Iris pigment epithelial cell (primary cell): ENCODE measurements at places on chromosomes 2 and 18.

DNA sequence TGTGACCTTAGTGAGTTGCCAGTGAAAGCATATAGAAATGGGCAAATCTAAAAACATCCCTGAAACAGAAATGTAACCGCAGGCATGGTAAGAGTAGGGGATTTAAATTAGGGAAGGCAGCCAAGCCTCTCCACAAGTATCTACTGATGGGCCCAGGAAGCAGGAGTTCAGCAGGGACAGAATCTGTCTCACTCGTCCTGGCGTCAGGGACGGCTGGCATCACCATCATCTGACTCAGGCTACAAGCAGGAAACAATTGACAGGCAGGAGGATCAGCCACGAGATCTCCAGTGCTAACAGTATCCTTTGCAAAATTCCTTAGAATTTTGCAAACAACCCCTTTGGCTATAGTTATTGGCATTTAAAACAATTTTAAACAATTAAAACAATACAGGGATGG lies 61.3 kb downstream of the SMAD4 start:
- no peak for DNase-seq

DNA sequence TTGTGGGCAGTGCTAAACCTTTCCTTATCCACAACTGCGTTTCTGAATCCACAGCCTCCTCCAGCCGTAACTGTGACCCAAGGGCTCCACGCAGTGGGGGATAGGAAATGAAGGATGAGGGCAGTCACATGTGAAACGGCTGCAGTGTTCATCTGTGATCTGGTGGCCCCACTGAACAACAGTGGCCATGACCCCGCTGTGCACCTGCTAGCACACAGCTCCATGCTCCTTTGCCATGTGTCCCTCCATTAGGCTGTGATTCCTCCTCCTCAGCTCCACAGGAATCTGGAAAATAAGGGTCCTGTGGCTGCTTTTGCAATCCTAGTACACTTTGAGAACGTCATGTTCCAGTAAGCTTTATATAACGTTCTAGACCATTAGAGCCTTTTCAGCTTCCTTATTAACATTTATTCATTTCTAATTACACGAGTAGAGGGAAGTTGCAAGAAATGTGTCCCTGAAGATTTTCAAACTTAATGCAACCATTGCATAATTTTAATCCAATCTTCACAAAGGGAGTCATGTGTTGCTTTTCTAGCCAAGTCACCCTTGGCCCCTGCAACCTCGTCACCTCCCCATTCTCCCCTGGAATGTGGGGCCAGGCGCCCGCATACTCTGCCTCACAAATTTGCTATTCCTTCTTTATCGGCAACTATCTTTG lies 7.1 kb upstream of the NAPG start:
- peak; percentile 32 for DNase-seq

DNA sequence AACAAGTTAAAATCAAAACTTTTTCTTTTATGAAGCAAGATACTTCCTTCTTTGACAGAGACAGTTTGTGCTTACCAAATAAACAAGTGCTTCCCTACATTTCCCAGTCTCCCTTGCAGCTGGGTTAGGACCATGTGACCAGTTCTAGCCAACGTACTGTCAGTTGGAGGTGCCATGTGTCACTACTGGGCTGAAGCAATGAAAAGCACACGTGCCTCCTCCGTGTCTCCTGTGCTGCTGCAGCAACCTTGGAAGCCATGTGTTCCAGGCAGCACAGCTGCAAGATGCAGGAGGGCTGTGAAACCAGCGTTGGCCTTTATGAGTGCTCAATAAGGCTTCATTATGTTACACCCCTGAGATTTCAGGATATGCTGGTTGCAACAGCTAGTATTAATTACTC lies 93.2 kb downstream of the DHRS9 start:
- DNase-seq, result no peak

- no peak for DNase-seq
Observed at GRCh38 chr2:9883897-9884296, 40.6 kb downstream of the TAF1B start.

GRCh38 chr18:73110307-73110706 lies 242.5 kb upstream of the NETO1 start:
- DNase-seq, result no peak

DNA sequence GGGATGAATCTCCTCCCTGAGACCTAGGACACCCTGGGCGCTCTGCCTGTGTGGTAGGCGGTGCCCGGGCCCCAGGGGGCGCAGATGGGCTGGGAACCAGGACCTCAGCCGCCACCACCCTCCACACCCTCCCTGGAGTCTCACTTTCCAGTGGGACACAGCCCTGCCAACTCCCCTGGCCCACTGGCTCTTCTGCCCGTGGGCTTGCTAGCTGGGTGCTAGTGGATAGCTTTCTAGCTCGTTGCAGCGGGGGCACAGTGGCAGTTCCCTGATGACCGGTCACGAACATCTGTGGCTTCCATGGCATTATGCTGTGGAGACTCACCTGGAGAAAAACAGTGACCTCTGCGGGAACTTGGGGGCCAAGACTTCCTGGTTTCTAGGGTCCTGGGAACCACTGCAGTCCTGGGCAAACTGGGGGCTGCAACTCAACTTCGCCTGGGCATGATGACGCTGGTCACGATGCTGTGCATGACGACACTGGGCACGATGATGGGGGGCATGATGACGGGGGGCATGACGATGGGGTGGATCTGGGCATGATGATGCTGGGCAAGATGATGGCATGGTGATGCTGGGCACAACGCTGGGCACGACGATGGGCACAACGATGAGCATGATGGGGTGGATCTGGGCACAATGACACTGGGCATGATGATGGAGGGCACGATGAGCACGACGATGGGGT lies 31.0 kb upstream of the ALLC start:
- DNase-seq, result no peak

DNA sequence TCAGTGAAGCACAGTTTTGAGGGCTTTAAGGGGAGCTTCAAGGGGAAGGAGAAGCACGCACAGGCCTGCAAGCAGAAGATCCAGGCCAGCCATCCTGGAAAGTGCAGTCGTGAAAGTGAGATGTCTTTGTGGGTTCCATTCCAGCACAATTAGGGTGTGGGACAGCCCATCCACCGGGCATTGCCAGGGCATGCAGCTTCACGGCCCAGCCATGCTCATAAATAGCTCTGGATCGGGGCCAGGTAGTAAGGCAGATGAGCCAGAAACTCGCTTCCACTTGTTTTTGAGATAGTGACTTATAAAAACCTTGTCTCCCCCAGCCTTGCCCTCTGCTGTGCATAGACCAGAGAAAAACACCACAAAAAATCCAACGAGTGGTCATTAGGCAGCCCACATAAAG lies 21.0 kb downstream of the KDSR start:
- DNase-seq, result no peak

DNA sequence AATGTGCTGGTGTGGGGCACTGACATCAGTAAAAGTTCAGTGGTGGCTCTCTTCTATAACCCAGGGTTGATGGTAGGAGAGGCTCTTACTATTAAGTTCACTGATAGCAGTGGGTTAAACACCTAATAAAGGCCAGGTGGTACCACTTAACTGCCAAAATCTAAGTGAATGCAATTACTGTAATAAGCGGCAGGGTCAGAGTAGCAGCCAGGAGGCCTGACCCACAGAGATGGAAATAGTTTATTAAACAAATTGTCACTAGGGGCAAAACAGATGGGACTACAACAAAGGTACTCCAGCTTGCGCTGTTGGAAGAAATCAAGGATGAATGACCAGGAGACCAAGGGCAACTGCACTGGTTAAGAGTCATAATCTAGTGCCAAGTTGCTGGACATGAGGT lies 26.6 kb downstream of the ZSWIM2 start:
- DNase-seq, result no peak

GRCh38 chr18:76421685-76422078 lies 73.4 kb downstream of the ZNF516 start:
- no peak for DNase-seq

- no peak for DNase-seq
Observed at GRCh38 chr18:4181882-4182568, 273.1 kb downstream of the DLGAP1 start.

GRCh38 chr18:13264091-13265007 lies 45.8 kb downstream of the LDLRAD4 start:
- DNase-seq, result no peak

DNA sequence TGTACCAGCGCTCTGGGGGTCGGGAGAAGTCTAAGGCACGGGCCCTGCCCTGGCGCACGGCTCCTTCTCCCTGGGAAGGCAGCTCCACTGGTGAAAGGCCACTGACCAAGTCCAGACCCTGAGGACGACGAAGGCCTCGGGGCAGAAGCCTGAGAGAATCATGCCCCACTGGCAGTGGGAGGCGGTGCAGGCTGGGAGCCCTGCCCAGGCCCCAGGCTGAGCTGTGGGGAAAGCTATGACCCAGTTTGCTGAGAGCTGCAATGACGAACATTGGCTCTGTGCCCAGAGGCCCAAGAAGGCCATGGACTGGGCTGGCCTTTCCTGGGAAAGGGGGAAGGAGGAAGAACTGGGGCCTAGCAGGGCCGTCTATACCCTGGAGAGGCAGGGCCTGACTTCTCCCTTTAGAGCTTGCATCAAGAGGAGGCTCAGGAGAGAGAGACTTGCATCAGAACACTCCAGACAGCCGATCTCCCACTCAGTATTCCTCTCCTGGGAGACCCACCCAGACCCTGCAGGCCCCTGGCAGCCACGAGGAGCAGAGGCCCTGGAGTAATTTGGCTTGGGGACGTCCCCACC lies 32.9 kb downstream of the HS1BP3 start:
- peak; percentile 99 for DNase-seq

- DNase-seq, result no peak
Observed at GRCh38 chr18:60675801-60676200, 303.2 kb upstream of the MC4R start.

GRCh38 chr2:219436491-219436890 lies 1.8 kb downstream of the SPEG start:
- DNase-seq, result no peak

DNA sequence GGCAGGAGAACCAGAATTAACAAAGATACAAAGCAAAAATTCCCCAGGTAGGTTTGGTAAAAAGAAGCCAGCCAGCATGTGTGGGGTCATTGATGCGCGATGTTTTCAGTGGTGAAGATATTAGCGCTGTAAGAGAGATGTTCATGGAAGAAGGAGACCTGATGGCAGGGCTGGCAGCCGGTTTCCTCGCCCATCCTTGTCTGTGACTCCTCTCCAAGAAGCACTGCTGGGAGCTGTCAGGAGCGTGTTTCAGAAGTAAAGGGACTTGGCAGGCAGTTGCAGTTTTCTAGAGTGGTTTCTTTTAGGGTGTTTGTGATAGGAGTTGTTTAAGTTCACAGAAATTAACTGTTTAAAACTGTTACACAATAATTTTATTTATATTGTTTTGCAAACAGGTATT lies 24.6 kb downstream of the TAF1B start:
- no peak for DNase-seq

GRCh38 chr18:3605954-3606443 lies 156.0 kb downstream of the TGIF1 start:
- peak; percentile 54 for DNase-seq

DNA sequence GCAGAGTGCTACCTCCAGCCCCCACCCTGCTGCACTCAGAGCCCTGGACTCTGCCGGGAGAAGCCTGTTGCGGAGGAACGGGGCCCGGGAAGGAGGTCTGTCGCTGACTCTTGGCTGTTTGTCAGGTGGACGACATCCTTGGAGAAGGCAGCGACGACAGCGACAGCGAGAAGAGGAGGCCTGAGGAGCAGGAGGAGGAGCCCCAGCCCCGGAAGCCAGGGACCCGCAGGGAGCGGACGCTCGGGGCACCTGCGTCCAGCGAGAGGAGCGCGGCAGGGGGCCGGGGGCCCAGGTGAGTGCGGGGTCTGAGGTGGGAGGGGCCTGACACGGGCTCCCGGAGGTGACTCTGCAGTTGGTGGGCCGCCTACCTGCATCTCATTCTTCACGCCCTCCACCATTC lies 56.6 kb downstream of the CTDP1 start:
- DNase-seq, result no peak

DNA sequence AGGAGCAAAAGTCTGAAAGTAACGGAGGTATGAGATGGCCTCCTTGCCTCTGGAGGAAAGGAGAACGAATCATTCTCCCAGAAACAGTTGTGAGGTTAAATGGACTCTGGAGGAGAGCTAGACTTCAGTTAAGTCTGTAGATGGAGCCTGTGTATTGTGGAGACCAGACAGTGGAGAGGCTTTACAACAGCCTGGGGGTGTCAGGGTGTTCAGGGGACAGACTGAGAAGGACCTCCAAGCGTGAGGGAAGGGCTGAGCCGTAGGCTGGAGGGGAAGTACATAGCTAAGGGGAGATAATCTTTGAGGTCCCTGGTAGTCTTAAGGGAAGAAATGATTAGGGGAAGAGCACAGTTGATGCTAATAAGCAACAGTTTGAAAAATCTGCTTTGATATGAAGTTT lies 76.6 kb downstream of the GALNT1 start:
- no peak for DNase-seq

DNA sequence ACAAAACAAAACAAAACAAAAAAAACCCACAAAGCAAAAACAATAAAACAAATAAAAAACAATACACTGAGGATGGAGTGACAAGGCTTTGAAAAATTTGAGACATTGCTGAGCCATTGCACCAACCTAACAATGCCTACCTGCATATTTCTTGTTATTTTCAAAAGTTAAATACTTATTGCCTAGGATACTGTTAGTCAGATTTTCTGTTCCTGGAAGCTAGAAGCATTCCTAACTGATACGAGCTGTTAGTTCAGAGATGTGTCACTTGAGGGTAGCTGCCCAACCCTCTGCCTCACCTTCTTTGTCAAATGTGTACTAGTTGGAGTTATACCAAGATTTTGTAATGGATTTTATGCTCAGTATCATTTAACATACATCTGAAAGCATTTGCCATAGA lies 187.2 kb downstream of the TXNL1 start:
- DNase-seq, result no peak
